ENCODE measurements at places on chromosomes 3 and 15.
A peak's percentile ranks its signal among the peaks of the same experiment; 100 is the strongest.

- no peak for DNase-seq
Observed at GRCh38 chr3:12125772-12126171, 32.9 kb downstream of the TIMP4 start.

GRCh38 chr3:122687298-122687697 lies 6.7 kb downstream of the PARP14 start:
- DNase-seq: no peak

DNA sequence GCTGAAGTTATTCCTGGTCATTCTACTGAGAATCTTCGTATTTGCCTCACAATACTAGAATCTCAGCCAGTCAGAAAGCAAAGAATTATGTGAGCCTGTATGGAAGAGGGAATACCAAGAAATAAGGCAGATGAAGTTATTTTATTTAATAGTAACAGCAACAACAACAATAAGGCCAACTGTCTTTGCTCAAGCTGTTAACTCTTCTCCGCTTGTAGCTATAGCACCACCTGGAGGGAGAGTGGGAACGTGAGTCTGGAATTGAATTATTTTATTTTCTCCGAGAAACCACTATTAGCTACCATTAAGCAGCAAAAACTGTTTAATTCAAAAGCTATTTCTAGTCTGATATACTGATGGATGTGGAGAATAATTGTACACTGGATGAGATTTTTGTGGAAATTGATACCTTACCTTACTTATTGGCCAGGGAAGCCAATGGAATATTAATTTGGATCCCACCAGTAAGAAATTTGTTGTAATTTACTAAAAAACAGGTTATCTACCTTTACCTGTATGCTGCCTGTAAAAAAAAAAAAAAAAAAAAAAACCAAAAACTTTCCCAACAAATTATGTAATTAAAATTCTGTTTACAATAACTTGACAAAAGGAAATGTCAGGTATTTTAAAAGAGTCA lies 50.1 kb downstream of the CALML4 start:
- DNase-seq: no peak

DNA sequence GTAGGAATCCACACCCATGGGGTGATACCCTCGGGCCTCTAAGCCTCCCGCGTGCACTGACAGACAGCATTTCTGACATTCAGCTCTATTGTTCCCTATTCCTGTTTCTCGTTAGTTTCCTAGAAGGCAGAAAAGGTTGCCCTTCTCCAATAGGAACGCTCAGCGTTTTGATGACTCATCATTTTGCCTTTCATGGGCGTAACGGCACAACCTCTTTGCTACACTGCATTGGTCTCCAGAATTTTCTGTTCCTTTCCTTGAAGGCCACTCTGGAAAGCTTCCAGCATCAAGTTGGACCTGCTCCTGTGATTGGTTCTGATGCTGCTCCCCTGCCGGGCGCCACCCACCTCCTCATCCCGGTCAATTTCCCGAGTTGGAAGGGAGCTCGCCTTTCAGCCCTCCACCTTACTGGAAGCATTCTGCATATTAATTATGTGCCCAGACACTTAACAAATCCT lies 13.0 kb upstream of the TNK2 start:
- no peak for DNase-seq

DNA sequence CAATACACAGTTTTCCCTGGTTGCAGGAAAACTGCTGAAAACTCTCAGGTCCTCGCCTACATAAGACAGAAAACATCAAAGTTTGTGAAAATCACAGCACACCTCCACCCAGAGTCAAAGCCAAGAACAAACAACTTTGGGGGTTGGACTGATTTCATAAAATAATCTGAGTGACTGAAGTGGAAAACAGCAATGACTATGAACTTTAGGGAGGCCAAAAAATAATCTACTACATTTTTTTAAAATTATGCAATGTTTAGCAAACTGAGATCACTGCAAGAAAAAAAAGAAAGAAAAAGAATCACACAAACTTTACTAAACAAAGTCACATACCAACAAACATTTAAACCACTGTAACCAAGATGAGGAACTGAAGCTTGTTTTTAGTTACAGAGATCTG lies 15.9 kb upstream of the FOXP1 start:
- no peak for DNase-seq

GRCh38 chr3:25573386-25574171 lies 91.1 kb downstream of the TOP2B start:
- DNase-seq: no peak

- DNase-seq: no peak
Observed at GRCh38 chr3:142876417-142876816, 12.5 kb downstream of the PCOLCE2 start.

GRCh38 chr3:193960487-193961274 lies 175.3 kb upstream of the HES1 start:
- DNase-seq: no peak

GRCh38 chr15:80152896-80153876 lies at the start of gene FAH:
TSS of gene FAH (plus strand) at chr15:80152999. CDS start at chr15:80153055, 56 bp downstream.
- no peak for DNase-seq

DNA sequence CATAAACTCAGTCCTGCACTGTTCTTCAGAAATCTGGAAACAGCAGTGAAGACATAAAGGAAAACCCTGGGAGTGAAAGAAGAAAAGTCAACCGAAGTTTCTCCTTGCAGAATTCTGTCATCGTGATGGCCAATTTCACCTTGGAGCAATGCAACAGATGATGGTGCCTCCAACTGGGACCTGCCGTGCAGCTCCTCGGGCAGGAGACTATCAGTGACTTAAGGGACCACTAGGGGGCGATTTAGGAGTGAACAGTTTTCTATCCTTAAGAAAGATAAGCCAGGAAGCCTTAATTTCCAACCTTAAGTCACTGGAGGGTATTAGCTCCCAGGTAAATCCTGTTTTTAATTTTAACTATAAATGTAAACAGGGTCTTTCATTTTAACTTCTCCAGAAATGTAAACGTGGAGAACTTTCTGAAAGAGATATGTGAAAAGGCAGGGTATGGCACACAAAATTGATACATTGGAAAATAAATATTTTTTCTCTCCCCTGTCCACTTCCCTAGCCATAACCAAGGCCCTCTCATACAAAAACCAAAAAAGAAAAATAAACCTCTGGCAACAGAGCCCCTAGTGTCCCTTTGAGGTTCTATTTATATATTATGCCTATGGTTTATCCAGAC lies 116.3 kb downstream of the PDZRN3 start:
- DNase-seq: no peak

GRCh38 chr15:48541341-48542278 lies 103.9 kb downstream of the FBN1 start:
- DNase-seq: no peak

GRCh38 chr3:152364237-152364636 lies 95.5 kb downstream of the MBNL1 start:
- no peak for DNase-seq

- no peak for DNase-seq
Observed at GRCh38 chr3:179745079-179745478, 92.2 kb downstream of the USP13 start.

DNA sequence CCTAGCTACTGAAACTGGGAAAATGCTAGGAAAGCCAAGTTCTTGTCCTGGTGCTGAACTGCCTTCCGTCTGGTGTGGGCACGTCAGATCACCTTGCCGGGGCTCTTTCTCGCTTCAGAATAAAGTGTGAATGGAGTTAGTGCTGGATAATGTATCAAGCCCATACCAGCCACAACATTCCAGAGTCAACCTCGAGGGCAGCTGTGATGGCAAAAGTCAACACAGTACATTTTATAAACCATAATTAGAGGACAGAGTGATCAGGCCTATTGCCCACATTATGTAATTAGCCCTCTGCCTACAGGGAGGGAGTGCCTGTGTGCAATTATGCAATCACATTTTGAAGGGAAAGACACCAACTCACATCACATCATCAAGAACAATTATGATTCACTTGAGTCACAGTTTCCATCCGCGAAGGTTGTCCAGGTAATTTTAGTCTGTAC lies 165.2 kb downstream of the RORA start:
- DNase-seq: no peak

DNA sequence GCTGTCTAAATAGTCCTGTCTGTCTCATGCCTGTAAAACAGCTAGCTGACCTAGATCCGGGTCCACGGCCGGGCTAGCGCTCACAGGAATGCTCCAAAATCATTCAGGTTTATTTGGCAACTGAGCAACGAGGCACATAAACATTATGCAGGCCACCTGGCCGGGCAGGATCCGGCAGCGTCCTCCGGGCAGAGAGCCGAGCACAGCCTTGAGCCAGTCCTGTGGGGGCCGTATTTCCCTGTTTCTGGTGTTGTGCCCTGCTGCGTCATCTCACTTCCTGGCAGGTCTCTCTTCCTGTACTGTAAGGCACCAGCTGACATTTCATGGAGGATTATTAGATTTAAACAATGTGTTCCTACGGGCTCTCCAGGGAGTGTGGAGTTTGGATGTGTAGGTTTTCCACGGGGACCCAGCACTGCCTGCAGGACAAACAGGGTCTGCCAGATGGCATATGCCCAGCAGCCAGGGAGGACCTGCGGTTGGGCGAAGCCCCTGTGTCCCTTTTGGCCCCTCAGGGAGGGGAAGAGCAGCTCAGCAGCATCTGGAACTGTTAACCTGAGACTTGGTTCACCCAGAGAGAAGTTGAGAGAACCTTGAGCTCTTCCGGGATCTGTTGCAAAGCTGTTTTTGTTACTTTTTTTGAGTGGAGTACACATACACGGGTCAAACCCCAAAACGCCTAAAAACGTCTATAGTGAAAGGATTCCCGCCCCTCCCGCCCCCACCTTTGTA lies 16.6 kb upstream of the LRRK1 start:
- DNase-seq: peak; percentile 84

GRCh38 chr3:71530903-71531530 lies 52.5 kb downstream of the FOXP1 start:
- no peak for DNase-seq

DNA sequence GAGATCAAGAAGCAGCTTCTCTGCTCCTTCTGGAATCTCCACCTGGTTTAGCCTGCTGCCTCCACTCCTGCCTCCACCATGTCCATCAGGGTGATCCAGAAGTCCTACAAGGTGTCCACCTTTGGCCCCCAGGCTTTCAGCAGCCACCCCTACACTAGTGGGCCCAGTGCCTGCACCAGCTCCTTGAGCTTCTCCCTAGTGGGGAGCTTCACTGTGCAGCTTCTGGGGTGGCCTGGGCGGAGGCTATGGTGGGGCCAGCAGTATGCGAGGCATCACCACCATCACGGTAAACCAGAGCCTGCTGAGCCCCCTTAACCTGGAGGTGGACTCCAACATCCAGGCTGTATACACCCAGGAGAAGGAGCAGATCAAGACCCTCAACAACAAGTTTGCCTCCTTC lies 2.4 kb upstream of the KPNA4 start:
- no peak for DNase-seq

GRCh38 chr3:76495216-76495615 lies 544.7 kb upstream of the ROBO2 start:
- DNase-seq: no peak

DNA sequence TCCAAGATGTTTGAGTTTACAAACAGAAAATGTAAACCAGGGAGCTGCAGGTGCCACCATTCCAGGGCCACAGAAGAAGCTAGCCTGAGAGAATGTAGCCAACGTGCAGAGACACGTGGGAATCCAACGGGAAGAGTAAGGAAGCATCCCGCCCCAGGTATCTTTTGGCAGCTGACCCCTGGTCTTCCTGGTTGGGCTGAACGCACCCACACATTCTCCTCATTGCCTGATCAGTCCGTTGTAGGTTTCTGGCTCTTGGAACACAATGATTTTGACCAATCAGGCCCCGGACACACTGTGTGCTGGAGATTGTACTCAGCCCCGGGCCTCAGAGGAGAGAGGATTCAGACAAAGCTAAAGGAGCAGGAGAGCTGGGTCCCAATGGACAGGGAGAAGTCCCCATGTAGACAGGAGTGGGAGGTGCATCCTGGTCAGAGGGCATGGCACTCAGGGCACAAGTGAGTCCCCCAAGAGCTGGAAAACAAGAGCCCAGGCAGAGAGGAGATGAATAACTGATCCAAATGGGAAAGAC lies 102.3 kb downstream of the TPRA1 start:
- DNase-seq: no peak
